ENCODE measurements at places on chromosomes 1 and 21.

GRCh38 chr1:89978755-89979154 lies 16.2 kb upstream of the ZNF326 start:
- DNase-seq = no peak

GRCh38 chr1:232182236-232182635 lies 447.7 kb downstream of the SIPA1L2 start:
- DNase-seq = no peak

- DNase-seq = no peak
Observed at GRCh38 chr1:40309374-40310128, 7.5 kb downstream of the COL9A2 start.

GRCh38 chr1:221264848-221265247 lies 385.6 kb downstream of the HLX start:
- no peak for DNase-seq

- no peak for DNase-seq
Observed at GRCh38 chr21:40067751-40068150, 200.5 kb downstream of the PCP4 start.

DNA sequence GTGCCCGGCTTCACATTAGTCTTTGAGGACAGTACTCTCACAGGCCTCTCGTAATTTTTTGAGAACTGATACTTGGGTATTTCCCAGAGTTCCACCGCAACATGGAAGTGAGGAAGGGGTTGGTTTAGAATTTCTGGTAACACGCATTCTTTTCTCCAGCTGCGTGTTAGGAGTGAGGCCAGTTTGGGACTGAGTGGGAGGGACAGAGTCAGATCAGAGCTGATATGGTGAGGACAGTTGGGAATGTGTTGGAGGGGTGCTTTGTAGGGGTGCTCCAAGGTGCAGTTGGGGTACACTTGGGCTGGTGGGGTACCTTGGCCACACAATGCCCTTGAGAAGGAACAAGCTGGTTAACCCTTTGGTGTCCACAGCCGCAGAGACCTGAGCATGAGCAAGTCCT lies 6.7 kb downstream of the FBXO6 start:
- no peak for DNase-seq

GRCh38 chr21:16912075-16912474 lies 600.8 kb upstream of the CXADR start:
- DNase-seq = no peak

- DNase-seq = peak; percentile 95
Observed at GRCh38 chr1:24930260-24931145, at the start of gene RUNX3. TSS of gene RUNX3 (minus strand) at chr1:24930276. CDS start at chr1:24929868, 408 bp downstream.

- DNase-seq = no peak
Observed at GRCh38 chr1:15627343-15627988, 10.2 kb downstream of the DDI2 start.

GRCh38 chr1:88021529-88021928 lies 662.5 kb upstream of the PKN2 start:
- no peak for DNase-seq

GRCh38 chr1:189696297-189696696 lies 781.4 kb downstream of the BRINP3 start:
- no peak for DNase-seq

DNA sequence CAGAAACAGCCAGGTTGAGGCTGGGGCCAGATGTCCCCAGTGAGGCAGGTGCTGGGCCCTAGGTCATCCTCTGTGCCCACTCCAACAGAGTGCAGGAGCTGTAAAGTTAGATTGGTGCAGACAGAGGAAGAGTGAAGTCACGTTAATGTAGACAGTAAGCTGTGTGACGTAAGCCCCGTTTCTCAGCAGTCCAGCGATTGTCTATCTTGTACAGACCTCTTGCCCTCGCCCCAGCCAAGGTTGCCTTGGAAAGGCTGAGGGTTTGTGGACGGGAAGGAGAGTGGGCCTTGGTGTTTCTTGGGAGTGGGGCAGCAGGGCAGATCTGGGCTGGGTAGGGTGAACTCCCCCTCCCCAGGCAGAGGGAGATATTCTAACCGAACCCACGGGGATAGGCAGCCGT lies 13.5 kb downstream of the FAAH start:
- DNase-seq = no peak

DNA sequence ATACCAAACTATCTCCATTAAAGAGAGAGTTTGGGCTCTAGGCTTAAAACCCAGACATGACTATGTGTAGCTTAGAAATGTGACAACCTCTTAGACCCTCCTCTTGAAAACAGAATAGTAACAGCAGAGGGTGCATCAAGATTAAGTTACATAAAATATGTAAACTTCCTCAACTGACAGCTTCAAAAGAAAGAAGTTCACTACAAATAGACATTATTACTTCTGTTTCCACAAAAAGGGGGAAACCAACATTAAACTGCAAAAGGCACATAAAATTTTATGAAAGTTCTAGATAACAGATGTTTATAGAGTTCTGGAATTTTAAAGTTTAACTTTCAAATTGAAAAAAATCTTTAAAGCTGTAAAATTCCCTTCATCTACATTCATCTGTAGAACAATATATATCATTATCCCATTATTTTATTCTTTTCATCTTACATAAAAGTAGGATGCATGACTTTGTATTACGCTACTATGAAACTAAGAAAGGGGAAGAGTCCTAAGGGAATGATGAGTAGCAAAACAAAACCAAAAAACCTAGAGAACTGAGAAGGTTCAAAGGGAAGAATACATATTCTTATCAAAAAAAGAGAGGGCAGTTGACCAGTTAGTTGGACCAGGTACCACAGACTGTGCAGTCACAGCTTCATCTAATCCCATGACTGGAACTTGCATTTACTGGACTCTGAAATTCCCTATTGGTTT lies 177.0 kb downstream of the SIPA1L2 start:
- DNase-seq = no peak

GRCh38 chr1:24387636-24388175 lies 25.9 kb downstream of the STPG1 start:
- DNase-seq = no peak

GRCh38 chr21:32612999-32613337 lies 791 bp upstream of the CFAP298 start:
- DNase-seq = no peak

DNA sequence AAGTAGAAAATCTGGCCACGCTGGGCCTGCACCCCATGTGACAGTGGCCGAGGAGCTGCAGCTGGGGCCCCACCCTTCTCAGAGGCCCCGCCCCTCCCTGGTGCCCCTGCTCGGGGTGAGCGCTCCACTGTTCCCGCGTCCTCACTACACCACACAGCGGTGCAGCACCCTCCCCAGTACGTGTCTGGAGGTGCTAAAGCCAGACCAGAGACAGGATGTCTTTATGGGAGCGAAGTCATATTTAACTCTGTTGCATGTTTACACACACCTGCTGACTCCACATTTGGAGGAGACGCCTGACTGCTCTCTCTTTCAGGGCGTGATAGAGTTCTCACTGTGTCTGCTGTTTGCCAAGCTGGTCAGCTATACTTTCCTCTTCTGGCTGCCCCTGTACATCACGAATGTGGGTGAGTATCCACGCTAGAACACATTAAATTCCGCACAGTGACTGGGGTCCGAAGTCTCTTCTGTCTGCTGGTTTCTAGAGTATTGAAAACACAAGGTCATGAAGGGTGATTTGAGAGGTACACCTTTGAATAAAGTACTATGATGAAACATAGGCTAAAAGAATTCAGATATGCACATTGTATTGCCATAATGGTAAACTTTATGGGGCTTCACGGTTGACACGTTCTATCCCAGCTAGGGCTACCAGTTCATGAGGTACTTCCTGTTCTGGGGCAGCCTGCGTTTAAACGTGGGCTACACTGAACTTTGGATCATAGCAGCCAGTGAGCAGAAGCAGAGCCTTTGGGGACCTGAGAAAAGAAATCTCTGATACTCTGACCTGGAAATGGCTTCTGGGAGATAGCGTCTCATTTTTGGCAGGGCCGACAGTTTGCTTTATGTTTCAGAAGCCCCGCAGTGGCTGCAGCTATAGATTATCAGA lies 48.4 kb downstream of the SLC37A1 start:
- no peak for DNase-seq

GRCh38 chr1:223811634-223812101 lies 34.1 kb downstream of the TP53BP2 start:
- DNase-seq = no peak

- DNase-seq = no peak
Observed at GRCh38 chr1:117622726-117623125, 16.9 kb downstream of the TENT5C start.
